ENCODE measurements at places on chromosomes 1 and 21.
A peak's percentile ranks its signal among the peaks of the same experiment; 100 is the strongest.

DNA sequence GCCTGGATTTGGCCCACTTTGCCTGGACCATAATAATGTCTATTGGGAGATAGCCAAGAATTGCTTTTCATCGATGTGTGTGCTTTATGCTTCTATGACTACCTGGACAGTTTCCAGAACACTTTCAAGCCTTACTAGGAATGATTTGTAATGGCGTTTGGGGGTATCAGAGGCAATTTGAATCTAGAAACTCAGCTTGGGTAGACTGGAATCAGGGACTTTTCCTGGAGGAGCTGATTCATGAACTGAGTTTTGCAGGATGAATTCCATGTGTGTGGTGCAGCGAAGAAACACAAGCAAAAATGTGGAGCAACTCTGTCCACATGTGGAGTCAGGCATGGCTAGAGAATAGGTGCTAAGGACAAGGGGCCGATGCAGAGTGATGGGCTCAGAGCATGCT, 11.9 kb upstream of the TMEM61 start:
- no peak for DNase-seq

- DNase-seq = no peak
Observed at GRCh38 chr1:87279536-87279875, 49.2 kb upstream of the LMO4 start.

- peak; percentile 78 for DNase-seq
Observed at GRCh38 chr1:230752407-230752806, 5.2 kb downstream of the CAPN9 start.

DNA sequence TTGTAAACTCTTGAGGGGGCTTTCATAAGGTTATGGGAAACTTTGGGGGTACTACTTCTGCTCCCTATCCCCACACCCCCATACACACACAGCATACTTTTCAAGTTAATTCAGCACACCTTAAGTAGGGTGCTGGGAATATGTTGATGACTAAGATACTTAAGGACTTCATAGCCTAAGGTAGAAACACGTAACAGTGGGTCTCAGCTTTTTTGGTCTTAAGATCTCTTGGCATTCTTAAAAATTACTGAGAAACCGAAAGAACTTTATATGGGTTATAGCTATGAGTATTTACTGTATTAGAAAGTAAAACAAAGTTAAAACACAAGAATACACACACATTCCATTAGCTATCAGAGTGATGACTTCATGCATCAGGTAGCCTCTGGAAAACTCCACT, 2.1 kb downstream of the OTUD3 start:
- DNase-seq = no peak

- no peak for DNase-seq
Observed at GRCh38 chr1:102365071-102365470, 368.3 kb upstream of the OLFM3 start.

DNA sequence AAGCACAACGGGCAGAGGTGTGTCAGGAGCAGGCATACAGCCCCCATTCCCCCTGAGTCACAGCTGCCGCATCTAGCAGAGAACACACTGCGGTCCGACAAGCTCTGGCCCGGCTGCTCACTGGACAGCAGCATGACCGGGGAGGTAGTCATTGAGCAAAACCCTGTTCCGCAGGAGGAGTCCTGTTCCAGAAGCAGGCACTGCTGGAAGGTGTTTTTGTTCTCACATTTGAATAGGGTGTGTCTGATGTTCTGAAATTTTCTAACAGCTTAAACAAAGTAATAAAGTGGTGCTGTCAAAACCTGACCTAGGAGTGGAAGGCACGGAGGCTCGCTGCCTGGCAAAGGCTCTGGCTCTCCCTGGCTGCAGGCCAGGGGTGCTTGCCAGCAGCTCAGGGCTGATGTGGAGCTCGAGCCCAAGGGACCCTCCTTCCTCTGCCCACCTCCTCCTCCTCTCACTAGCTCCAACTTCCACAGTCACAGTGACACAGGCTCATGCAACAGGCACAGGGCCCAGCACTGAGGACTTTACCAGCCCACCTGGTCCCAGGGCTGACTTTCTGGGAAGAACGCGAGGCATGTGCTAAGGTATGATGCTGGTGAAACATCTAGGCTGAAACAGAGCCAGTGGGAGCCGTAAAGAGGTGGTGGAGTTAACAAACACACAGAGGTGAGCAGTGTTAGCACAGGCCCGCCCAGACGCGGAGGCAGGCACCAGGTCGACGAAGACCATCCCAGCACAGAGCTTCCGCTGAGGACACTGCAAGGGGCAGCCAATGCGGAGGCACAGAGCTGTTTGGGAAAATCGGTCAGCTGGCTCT, 118.6 kb upstream of the IFFO2 start:
- DNase-seq = no peak

- DNase-seq = no peak
Observed at GRCh38 chr1:8365661-8366362, 47.9 kb downstream of the SLC45A1 start.

DNA sequence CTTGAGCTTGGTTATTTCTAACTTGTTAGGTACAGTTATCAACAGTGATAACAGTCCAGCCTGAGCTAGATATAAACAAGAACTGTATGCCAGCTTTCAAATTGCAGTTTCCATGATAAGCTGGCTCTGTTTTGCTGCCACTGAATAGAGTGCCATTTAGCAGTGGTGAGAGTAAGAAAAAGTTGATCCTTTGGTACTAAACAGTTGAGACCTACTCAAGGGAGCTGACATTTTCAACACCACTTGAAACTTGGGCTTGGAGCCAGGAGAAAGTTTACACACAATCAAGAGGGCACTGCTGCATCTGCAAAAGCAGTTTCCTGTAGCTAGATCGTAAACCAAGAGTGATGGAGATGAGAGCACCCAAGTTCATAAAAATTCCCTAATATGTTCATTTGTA, 131.3 kb downstream of the RGS7 start:
- no peak for DNase-seq

GRCh38 chr1:172727956-172728603, 69.2 kb downstream of the FASLG start:
- DNase-seq = no peak

DNA sequence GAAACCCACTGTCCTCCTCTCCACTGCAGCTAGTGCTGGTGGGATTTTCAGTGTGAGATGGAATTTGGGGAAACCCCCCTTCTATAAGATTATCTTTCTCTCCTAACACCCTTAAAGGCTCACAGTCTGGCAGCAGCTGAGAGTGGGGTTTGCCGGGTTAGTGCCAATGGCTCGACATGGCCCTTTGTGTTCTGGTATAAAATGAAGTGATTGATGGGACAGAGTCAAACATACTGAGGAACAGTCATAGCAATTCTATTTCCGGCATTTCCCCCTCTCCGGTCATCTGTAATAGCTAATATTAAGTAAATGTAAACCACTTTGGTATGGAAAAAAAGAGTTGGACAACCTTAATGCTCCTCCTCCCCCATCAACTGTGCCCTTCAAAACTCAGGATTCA, 37.6 kb downstream of the TFF3 start:
- no peak for DNase-seq

DNA sequence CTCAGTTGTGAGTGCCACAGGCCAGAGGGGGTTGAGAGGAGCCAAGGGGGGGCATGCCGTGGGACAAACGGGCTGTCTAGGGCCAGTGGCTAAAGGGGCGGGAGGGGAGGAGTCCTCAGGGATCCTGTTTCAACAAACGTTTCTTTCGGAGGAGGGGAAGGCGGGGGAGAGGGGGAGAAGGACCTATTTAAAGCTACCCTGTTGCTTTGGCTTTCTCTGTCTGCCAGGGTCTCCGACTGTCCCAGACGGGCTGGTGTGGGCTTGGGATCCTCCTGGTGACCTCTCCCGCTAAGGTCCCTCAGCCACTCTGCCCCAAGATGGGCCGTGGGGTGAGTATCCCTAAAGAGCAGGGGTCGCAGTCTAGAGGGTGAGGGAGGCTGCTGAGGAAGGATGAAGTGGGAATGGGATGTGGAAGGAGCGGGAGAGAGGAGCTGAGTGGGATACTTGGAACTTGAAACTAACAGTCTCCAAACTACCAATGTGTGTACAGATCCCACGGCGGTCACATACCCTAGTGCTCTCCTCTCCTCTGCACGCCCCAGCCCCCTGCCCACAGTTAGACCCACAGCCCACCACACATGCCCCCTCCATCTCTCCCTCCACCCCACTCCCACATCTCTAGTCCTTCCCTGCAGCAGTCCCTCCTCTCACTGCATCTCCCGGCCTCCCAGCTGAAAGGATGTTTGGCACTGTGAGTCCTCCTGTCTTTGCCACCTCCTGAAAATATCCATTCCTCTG, at the start of gene ATP1A2:
Gene ATP1A2, plus strand, starts transcription at position 215 of the 738 bp plus-strand sequence. Its CDS starts 103 bp downstream, at position 318.
- no peak for DNase-seq

- DNase-seq = no peak
Observed at GRCh38 chr1:221601166-221601565, 140.7 kb downstream of the DUSP10 start.

DNA sequence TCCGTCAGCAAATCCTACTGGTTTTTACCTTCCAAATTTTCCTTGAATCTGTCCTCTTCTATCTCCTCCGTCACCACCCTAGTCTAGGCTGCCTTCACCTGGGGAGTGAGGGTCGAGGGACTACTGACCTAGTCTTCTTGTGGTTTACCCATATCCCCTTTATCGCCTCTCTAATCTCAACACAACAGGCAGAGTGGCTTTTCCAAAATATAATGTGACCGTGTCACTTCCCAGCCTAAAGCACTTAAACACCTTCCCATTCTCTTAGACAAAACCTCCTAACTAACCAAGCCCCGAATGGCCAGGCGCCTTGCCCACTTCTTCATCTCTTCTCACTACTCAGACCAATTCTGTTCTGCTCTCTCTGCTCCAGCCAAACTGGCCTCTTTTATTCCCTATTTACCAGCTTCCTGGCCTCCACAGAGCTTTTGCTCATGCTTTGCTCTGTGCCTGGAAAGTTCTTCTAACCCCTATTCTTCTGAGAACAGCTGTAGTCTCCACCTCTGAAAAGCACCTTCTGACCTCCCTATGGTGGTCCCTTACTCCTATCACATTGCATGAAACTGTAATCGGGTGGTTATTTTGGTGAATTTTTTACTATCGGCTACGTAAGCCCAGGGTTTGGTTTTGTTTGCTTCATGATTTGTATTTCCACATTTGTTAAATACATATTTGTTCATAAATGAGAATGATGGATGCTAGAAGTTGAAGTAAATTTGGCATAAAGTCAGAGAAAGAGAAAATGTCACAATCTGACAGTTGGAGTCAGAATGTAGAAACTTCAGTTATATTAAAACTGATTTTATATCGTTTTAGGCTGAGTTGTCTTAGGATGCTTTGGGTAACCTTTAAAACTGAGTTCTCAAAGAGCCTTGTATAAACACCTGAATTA, 1.2 kb upstream of the NBPF1 start:
- DNase-seq = no peak

- no peak for DNase-seq
Observed at GRCh38 chr1:150748878-150749719, 16.5 kb downstream of the CTSS start.

- DNase-seq = no peak
Observed at GRCh38 chr21:44255511-44255981, 6.2 kb downstream of the DNMT3L start.

- no peak for DNase-seq
Observed at GRCh38 chr1:222529916-222530315, 18.0 kb downstream of the HHIPL2 start.

DNA sequence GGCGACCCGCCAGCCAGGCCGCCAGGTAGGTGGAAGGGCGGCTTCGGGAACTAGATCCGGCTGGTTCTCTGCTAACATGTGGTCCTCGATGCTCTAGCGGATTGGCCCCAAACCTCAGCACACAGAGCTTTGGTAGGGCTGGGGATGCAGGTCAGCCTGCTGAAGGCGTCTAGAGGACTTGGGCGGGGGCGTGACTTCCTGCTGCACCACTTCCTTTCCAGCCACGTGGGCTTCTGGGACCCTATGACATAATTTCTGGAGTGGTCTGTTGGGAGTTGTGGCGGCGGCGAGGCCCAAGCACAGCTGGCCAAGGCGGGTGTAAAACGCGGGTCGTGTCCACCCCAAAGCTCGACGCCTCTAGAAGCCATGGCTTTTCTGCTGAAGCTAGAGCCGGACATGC, 124.5 kb downstream of the ATF6 start:
- no peak for DNase-seq

- DNase-seq = peak; percentile 84
Observed at GRCh38 chr21:37060296-37060695, 12.6 kb downstream of the PIGP start.

Data from NCI-H187 (cell line).